ENCODE measurements at places on chromosomes 12 and 14.

- no peak for DNase-seq
- H3K27ac ChIP-seq, result no peak overlapping the region
- H3K36me3 ChIP-seq, result no peaks in the 10 kb centered on the region
- H3K27me3 ChIP-seq, result peaks cover 93% of the 10 kb centered on the region
- H3K4me3 ChIP-seq, result no peak overlapping the region
Observed at GRCh38 chr12:53976823-53977595, 2.3 kb upstream of the HOTAIR start.

DNA sequence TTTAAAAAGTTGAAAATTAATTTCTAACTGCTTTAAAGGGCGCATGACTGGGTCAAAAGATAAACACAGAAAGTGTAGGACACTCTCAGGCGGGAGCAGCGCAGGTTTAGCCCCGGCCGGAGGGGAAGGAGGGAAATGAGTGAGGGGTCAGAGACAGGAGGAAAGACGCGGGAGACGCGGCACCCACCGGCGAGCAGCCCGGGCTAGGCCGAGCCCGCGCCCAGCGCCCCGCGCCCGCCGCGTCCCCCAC, 591 bp downstream of the GXYLT1 start:
- H3K36me3 ChIP-seq, result no peaks in the 10 kb centered on the region
- H3K4me1 ChIP-seq, result peaks cover 26% of the 10 kb centered on the region
- H3K27ac ChIP-seq, result peak overlapping the region; percentile 97
- H3K27me3 ChIP-seq, result no peaks in the 10 kb centered on the region

GRCh38 chr14:75876530-75876929, 105.3 kb downstream of the TGFB3 start:
- no peaks in the 10 kb centered on the region for H3K27me3 ChIP-seq
- DNase-seq, result no peak
- no peak overlapping the region for H3K27ac ChIP-seq
- peaks cover 6% of the 10 kb centered on the region for H3K36me3 ChIP-seq

GRCh38 chr12:71942259-71942658, 3.6 kb downstream of the TPH2 start:
- no peak for DNase-seq
- no peak overlapping the region for H3K4me3 ChIP-seq
- no peak overlapping the region for H3K27ac ChIP-seq
- H3K27me3 ChIP-seq, result no peaks in the 10 kb centered on the region
- no peaks in the 10 kb centered on the region for H3K36me3 ChIP-seq

- no peak overlapping the region for H3K27ac ChIP-seq
- H3K4me1 ChIP-seq, result no peaks in the 10 kb centered on the region
- H3K27me3 ChIP-seq, result peaks cover 2% of the 10 kb centered on the region
- no peaks in the 10 kb centered on the region for H3K36me3 ChIP-seq
- H3K4me3 ChIP-seq, result no peak overlapping the region
Observed at GRCh38 chr14:87748558-87748957, 244.4 kb downstream of the GALC start.

- no peak overlapping the region for H3K4me3 ChIP-seq
- DNase-seq, result no peak
Observed at GRCh38 chr14:91975763-91976162, 28.3 kb upstream of the FBLN5 start.

- no peak overlapping the region for H3K4me3 ChIP-seq
- H3K4me1 ChIP-seq, result peaks cover 22% of the 10 kb centered on the region
- no peaks in the 10 kb centered on the region for H3K27me3 ChIP-seq
- H3K36me3 ChIP-seq, result no peaks in the 10 kb centered on the region
- no peak overlapping the region for H3K27ac ChIP-seq
Observed at GRCh38 chr12:92472201-92472600, 230.6 kb upstream of the PLEKHG7 start.

- no peaks in the 10 kb centered on the region for H3K36me3 ChIP-seq
- H3K27ac ChIP-seq, result no peak overlapping the region
- no peak for DNase-seq
- no peaks in the 10 kb centered on the region for H3K27me3 ChIP-seq
- no peaks in the 10 kb centered on the region for H3K4me1 ChIP-seq
Observed at GRCh38 chr12:22355011-22355580, 20.6 kb upstream of the ST8SIA1 start.

GRCh38 chr12:30980955-30981662, 54.6 kb downstream of the TSPAN11 start:
- no peak overlapping the region for H3K4me3 ChIP-seq
- H3K27me3 ChIP-seq, result peaks cover 2% of the 10 kb centered on the region
- no peaks in the 10 kb centered on the region for H3K36me3 ChIP-seq
- DNase-seq, result no peak

DNA sequence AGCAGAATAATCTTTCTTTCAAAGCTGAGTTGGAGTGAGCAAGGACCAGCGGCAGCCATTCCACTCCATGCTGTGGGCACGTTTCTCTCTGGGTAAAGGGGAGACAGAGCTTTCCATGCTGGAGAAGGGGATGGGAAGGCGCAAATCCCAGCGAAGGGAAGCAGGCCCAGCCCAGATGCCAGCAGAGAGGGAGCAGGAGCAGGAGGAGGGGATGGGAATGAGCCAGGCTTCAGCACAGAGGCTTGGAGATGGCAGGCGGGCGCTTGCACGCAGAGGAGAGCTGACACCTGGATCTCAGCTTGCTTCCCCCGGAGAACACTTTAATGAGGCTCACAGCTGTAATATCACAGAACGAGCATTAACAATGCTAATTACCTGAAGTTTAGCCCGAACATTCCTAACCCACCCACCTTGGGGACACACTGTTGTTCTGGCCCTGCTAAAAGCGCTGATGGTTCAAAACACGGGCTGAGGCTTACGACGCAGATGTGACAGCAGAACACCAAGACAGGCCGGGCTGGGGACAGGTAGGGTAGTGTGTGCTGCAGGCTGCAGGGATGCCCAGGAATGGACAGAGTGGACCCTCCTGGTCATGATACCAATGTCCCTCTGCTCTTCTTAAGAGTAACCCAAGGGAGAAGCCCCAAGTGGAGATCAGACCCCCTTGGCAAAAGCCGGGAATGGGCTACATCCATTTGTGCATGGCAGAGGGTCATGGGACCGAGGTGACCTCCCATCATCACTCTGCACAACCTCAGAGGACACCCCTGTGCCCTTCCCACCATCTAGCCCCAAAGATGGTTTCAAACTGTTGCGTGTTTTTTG, 288.6 kb downstream of the DPF3 start:
- no peaks in the 10 kb centered on the region for H3K4me1 ChIP-seq
- no peaks in the 10 kb centered on the region for H3K36me3 ChIP-seq
- no peak for DNase-seq
- no peak overlapping the region for H3K27ac ChIP-seq
- H3K27me3 ChIP-seq, result peaks cover 30% of the 10 kb centered on the region

- H3K4me3 ChIP-seq, result no peak overlapping the region
- H3K36me3 ChIP-seq, result peaks cover 49% of the 10 kb centered on the region
- no peaks in the 10 kb centered on the region for H3K27me3 ChIP-seq
- no peak for DNase-seq
- peaks cover 9% of the 10 kb centered on the region for H3K4me1 ChIP-seq
Observed at GRCh38 chr12:110343114-110343513, 60.4 kb downstream of the ANAPC7 start.

- DNase-seq, result no peak
- no peak overlapping the region for H3K27ac ChIP-seq
- peaks cover 37% of the 10 kb centered on the region for H3K27me3 ChIP-seq
- H3K36me3 ChIP-seq, result no peaks in the 10 kb centered on the region
Observed at GRCh38 chr14:96201157-96201556, 3.5 kb upstream of the BDKRB2 start.

GRCh38 chr12:123293178-123293760, 21.6 kb upstream of the CDK2AP1 start:
- DNase-seq, result no peak
- peak overlapping the region; percentile 74 for H3K27ac ChIP-seq
- no peaks in the 10 kb centered on the region for H3K27me3 ChIP-seq
- peaks cover 19% of the 10 kb centered on the region for H3K36me3 ChIP-seq
- no peak overlapping the region for H3K4me3 ChIP-seq

GRCh38 chr12:68612697-68613096, 2.0 kb downstream of the RAP1B start:
- peak overlapping the region; percentile 92 for H3K4me3 ChIP-seq
- H3K27me3 ChIP-seq, result no peaks in the 10 kb centered on the region
- H3K4me1 ChIP-seq, result peaks cover 41% of the 10 kb centered on the region

GRCh38 chr14:83300476-83301064, 1766.9 kb upstream of the SEL1L start:
- no peak overlapping the region for H3K4me3 ChIP-seq
- DNase-seq, result no peak

- H3K36me3 ChIP-seq, result peaks cover 3% of the 10 kb centered on the region
- H3K4me1 ChIP-seq, result peaks cover 20% of the 10 kb centered on the region
- no peaks in the 10 kb centered on the region for H3K27me3 ChIP-seq
- H3K4me3 ChIP-seq, result peak overlapping the region; percentile 99
- H3K27ac ChIP-seq, result peak overlapping the region; percentile 99
Observed at GRCh38 chr12:31326736-31327659, 1.0 kb upstream of the SINHCAF start.

DNA sequence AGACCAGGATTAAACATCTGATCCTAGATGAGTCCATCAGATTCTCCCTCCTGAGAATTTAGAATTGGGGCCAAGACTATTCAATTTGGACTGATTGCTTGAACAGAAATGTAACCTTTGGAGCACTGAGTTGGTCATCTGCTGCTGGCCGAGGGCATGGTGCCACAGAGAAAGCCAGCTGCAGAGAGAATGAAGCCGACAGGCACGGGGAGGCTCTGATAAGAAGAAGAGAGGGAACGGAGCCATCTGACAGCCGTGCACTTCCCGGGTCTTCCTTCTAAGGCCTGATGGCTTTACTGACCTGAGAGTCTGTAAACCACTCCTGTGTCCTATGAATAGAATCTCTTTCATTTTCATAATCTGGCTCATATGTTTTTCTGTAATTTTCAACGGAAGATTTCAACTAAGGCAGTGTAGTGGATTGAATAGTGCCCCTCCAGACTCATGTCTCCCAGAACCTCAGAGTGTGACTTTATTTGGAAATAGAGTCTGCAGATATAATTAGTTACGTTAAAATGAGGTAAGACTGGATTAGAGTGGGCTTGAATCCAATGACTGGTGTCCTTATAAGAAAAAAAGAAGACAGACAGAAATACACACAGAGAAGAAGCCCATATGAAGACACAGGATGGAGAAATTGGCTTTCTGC, 39.1 kb upstream of the FRS2 start:
- H3K4me1 ChIP-seq, result peaks cover 4% of the 10 kb centered on the region
- no peaks in the 10 kb centered on the region for H3K36me3 ChIP-seq
- H3K27me3 ChIP-seq, result peaks cover 3% of the 10 kb centered on the region
- H3K4me3 ChIP-seq, result no peak overlapping the region

Data from progenitor cell of endocrine pancreas (in vitro differentiated cells).